Common myeloid progenitor, CD34-positive (primary cell): ENCODE measurements at places on chromosomes 2 and 18.
A peak's percentile ranks its signal among the peaks of the same experiment; 100 is the strongest.

DNA sequence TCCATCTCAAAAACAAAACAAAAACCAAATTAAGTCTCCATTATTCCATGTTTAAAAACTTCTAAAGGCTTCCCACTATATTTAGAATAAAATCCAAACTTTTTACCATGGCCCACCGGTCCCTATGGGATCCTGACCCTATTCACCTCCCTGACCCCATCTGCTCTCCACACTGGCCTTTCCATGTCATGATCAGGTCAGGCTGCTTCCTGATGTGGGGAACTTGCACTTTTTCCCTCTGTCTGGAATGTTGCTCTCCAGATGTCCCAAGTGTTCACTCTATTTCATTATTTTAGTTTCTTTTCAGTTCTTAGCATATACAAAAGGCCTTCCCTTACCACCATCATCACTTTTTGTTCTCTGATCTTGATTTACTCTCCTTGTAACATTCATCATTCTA lies 7.5 kb upstream of the MTA3 start:
- no peak for DNase-seq

DNA sequence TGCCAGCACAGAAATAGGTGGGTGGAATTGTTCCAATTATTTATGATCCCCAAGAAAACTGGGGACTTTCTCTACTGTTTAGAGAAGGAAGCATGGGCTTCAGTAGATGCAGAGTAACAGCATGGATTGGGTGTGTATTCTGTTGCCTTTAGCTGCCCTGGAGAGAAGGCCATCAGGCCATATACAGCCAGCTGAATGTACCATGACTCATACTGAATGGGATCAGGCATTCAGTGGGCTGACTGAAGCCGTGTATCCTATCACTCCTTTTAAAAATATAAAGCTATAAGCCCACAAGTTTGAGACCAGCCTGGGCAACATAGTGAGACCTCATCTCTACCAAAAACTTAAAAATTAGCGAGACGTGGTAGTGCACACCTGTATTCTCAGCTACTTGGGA lies 16.7 kb upstream of the PLEKHM3 start:
- DNase-seq, result no peak

GRCh38 chr2:108449410-108450130 lies 564 bp downstream of the GCC2 start:
- peak; percentile 58 for DNase-seq

- DNase-seq, result no peak
Measured at GRCh38 chr2:1603521-1603920, 140.8 kb downstream of the PXDN start.

- peak; percentile 65 for DNase-seq
Measured at GRCh38 chr2:68282811-68283418, 30.6 kb upstream of the PPP3R1 start.

DNA sequence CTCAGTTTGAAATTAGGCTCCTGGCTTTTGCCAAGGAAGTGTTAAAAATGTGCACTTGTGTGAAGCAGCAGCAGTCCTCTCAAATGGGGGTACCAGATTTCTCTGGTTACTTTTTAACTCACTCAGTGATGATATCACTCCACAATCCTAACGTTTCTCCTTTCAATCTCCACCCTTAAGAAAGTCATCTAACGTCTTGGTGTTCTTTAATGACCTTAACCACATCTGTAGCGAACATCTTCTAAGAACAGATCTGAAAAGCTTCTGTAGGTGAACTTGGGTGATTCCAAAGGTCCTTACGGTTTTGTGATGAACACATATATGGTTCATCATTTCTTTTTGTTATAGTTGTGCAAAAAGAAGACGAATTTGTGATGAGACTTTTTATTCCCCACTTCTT lies 73.2 kb downstream of the DOCK10 start:
- DNase-seq, result no peak
